ENCODE measurements at places on chromosomes 7 and 10. TPM values are rescaled to one million over a fixed set of nuclear protein-coding genes. Genes with fewer than 3 reads are reported as not detected.

Gene DNAJB12
- total RNA-seq, result 29.5 TPM

Gene TMEM213
- not detected for total RNA-seq

Gene LRRC61
- total RNA-seq, result 1.7 TPM

Gene SVIL
- total RNA-seq, result 126 TPM

Gene GPR26
- total RNA-seq, result not detected

Gene PBLD
- 5.2 TPM for total RNA-seq

Gene SYT15B
- not detected for total RNA-seq
